ENCODE measurements at places on chromosomes 1 and 21.

GRCh38 chr1:7006996-7007871 lies 222.0 kb downstream of the CAMTA1 start:
- no peak for DNase-seq

DNA sequence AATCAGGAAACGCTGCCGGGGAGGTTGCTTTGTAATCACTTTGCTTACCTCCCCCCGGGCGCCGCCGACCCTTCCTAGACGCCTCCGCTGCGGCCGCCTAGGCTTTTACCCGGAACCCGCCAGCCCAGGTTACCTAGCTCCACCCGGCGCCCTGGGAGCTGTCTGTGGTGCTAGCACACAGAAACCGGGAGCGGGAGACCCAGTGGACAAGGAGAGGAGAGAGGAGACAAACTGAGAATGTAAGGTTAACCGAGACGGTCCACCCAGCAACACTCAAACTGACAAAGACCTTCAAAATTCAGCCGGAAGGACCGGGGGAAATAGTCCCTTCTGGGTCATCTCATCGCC lies 9.8 kb downstream of the BARHL2 start:
- no peak for DNase-seq

GRCh38 chr1:232557096-232557495 lies 72.8 kb downstream of the SIPA1L2 start:
- DNase-seq = no peak

DNA sequence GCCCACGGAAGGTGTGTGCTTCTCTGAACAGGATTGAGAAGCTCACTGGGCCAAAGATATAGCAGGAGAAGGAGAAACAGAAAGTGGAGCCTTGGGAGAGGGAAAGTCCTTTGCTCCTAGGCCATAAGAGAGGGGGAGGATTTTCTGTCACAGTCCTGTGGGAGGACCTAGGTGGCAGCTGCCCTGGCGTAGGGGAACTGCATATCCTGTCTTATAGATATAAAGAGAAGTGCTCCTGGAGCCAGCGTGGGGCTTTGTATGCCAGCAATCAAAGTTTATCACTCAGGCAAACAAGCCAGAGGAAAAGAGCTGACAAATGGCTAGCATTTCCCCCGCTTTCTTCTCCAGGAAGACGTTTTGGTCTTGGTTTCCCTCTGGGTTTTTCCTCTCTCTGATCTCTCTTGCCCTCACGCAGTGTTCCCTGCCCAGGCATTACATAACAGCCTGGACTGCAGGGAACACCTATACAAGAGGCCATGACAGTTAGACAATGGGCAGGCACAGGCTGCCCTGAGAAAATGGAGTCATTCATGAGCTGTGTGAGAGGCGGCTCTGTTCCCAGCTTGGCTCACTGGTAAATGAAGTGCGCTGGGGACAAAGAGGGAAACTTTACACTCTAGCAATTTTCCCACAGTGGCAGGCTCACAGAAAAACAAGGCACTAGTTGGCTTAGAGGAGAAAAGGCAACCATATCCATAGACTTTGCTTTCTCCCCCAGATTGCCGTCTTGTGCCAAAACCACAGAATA lies 52.5 kb upstream of the ZNF648 start:
- DNase-seq = peak; percentile 94

DNA sequence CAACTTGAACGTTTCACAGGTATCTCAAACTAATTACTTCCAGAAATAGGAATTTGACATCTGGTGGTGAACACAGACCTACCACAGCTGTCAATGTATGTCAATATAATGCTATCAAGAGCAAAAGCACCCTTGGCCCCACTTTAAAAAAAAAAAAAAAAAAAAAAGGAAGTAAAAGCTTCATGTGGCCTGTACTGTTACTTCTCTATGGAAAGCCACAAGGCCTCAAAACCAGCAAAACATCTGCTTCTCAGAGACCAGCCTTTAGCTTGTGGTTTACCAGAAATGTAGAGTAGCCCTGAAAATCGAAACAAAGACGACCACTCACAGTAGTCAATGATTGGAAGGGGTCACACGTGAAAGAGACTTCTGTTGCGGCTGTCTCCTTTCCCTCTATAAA lies 109.6 kb downstream of the SLC45A1 start:
- DNase-seq = no peak

GRCh38 chr1:1752190-1752589 lies 26.1 kb downstream of the NADK start:
- no peak for DNase-seq

DNA sequence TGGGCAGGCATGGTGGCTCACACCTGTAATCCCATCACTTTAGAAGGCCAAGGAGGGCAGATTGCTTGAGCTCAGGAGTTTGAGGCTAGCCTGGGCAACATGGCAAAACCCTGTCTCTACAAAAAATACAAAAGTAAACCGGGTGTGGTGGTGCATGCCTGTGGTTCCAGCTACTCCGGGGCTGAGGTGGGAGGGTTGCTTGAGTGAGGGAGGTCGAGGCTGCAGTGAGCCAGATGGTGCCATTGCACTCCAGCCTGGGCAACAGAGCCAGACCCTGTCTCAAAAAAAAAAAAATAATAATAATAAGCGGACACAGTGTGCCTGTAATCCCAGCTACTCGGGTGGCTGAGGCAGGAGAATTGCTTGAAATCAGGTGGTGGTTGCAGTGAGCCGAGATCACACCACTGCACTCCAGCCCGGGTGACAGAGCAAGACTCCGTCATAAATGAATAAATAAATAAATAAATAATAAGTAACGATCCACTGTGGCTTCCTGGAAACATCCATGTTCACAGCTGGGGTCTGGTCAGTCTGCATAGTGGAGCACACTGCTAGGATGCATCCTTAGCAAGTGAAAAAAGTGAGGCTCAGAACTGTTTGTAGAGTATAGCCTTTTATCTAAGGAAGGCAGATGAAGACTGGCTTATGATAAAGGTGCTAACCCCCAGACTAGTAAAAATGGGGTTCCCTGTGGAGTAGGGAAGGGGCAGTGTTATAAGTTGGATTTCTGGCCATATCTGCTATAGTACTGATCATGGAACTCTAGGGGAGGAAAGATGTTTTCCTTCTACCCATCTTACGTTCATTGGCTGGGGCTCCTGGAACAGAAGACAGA lies 15.7 kb downstream of the PKNOX1 start:
- no peak for DNase-seq

GRCh38 chr21:25458484-25458883 lies 148.8 kb downstream of the MRPL39 start:
- no peak for DNase-seq

- DNase-seq = no peak
Observed at GRCh38 chr1:35171579-35171978, 21.4 kb downstream of the SFPQ start.

DNA sequence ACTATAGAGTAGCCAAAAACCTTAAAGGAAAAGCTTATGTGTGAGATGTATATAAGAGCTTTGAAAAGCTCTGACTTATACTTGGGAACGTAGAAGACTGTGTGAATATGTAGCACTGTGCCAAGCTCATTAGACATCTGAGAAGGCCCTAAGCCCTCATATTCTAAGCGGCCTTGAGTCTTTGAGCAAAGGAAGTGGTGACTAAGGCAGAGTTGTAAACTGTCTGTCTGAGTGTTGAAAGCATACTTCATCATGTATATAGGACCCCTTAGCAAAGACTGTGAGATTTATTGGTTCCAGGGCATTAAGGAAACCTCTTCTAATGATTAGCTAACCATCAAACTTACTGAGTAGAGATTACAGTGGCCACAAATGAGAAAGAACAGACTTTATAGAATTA lies 153.3 kb upstream of the LYPLAL1 start:
- DNase-seq = no peak

All from midbrain (tissue), 1 donor.